ENCODE measurements at places on chromosomes 4 and X. TPM values are rescaled to one million over a fixed set of nuclear protein-coding genes. Genes with fewer than 3 reads are reported as not detected.

Gene POU3F4
- polyA plus RNA-seq: 10.4 TPM

DNA sequence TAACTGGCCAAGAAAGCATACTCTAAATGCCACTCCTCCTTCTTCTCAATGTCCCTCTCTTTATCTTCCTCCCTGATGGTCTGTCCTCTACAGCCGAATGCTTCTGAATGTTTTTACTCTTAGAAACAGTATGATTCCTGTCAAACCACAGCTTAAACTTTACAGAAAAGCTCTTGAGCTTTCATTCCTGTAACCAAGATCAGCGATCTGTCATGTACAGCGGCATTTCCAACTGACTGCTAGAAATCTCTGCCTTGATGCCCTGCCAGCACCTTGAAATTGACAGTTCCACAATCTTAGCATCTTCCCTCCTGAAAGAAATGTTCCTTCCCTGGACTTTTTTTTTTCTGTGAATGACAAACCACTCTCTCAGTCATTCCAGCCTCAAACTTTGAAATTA is 11.5 kb upstream of the GATB start:
- no peak for DNase-seq

GRCh38 chrX:13158911-13159310 is 114.5 kb upstream of the FAM9C start:
- DNase-seq: no peak

GRCh38 chr4:163493643-163494359 is 689 bp upstream of the TMA16 start:
- no peak for DNase-seq
